ENCODE measurements at places on chromosomes 11 and 22.

DNA sequence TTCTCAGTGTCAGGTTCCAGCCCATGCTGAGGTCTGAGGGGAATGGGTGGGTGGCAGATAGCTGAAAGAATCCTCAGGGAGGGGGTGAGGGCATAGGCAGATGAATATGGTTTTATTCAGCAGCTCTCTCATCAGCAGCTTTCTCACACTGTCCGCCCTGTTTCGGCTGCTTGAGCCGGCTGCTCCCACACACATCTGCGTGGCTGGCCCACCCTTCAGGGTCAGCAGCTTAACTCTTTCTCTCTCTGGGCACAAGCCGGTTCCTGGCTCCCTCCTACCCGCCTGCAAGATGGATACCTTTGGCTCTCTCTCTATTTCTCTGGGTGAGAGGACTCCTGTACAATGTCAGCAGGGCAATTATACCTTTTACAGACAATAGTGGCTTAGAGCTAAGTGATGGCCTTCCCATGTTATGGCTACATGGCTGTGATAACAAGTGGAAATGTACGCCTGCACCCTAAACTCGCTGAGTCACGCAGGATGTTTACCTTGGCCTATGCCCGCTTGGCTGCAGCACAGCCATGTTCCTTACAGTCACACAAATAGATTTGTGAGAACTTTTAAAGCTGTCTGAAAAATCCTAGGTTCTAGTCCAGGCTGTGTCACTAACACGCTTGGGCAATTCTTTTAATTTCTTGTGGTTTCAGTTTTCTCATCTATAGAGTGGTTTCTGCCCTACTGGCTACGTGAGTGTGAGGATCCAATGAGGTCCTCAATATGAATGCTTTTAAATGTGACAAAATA is 4.1 kb downstream of the MMP20 start:
- no peak for DNase-seq

GRCh38 chr22:36330655-36331305 is 57.0 kb downstream of the MYH9 start:
- no peak for DNase-seq

- no peak for DNase-seq
Observed at GRCh38 chr11:32331098-32331497, 104.2 kb downstream of the WT1 start.

DNA sequence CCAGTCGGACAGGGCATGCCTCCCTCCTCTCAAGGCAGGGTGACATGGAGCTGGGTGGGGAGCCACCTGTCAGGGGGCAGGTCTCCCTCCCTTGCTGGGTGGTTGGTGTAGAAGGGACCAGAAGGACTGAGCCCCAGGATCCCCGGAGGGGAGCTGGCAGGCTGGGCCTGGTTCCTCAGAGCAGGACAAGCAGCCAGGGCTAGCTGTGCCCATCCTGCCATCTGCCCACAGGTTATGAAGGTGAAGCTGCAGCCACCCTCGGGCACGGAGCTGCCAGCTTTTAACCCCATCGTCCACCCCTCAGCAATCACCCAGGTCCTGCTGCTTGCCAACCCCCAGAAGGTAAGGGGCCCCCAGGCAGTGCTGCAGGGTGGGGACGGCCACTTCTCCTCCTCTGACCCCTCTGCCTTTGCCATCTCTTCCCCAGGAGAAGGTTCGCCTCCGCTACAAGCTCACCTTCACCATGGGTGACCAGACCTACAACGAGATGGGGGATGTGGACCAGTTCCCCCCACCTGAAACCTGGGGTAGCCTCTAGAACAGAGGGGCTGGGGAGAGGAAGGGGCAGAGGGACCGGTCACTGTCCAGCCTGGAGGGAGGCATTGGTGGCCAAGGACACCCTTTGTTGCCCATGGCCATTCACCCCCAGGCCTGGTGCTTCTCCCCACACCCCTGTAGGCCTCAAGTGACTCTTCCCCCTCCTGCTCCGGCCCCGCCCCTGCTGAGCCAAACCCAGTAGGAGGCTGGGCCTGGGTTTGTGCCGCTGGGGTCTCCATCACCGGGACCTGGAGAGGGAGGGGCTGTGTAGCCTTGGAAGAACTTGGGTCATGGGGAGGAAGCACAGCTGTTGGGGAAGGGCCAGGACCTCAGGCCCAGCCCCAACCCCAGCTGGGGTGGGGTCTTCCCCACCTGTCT is 7.0 kb upstream of the SH3BP1 start:
- no peak for DNase-seq

DNA sequence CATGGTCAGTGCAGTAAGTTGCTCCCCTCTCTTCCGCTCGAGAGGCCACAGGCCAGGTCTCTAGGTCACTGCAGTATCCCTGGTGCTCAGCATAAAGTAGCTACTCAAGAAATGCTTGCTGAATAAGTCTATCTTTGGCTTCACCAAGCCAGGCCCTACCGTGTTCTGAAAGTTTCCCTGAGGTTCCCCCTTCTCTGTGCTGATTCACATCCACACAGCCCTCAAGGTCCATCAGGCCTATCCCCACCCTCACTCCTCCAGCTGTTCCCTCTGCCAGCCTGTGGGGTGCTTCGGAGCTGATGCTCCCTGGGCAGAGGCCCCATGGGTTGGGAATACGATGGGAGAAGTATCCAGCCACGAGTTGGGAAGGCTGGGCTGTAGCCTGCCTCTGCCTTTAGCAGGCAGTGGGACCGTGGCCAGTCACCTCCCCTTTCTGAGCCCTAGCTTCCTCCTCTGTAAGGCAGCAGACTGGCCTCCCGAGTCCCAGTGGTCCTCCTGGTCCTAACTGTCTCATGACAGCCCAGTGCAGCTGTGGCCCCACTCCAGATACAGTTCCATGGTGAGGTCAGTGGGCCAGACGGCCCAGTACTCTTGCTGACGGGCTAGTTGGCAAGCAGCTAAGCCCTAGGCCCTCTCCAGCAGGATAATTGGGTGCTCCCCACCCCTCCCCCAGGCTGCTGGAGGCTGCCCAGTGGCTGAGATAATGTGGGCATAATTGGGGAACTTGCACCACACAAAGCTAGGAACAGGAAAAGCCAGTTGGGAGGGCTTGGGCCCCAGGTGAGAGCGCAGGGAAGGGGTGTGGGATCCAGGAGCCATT is 48.2 kb downstream of the NECTIN1 start:
- no peak for DNase-seq

DNA sequence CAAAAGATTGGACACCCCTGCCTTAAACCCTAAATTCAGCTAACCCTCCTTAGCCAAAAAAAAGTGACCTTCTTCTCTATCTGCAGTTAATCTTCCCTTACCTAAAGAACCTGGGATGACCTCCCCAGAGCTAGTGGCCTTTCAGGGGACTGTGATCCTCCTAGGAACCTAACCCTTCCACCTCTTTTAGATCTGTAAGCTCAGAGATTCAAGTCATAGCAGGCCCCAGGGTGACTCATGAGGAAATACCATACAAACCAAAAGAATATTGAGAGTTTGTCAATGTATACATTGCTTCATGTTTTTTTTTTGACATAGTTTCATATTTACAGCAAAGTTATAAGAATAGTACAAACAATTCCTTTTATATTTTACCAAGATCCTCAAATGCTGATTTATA is 38.3 kb upstream of the CXCR5 start:
- no peak for DNase-seq

- no peak for DNase-seq
Observed at GRCh38 chr11:77151804-77152509, 23.9 kb downstream of the MYO7A start.

GRCh38 chr11:24496736-24497725 is at the start of gene LUZP2:
TSS of gene LUZP2 (plus strand) at chr11:24497053.
- no peak for DNase-seq

- no peak for DNase-seq
Observed at GRCh38 chr11:9842923-9843322, 179.0 kb downstream of the SWAP70 start.

- DNase-seq: no peak
Observed at GRCh38 chr11:133904818-133905515, 51.8 kb downstream of the IGSF9B start.

DNA sequence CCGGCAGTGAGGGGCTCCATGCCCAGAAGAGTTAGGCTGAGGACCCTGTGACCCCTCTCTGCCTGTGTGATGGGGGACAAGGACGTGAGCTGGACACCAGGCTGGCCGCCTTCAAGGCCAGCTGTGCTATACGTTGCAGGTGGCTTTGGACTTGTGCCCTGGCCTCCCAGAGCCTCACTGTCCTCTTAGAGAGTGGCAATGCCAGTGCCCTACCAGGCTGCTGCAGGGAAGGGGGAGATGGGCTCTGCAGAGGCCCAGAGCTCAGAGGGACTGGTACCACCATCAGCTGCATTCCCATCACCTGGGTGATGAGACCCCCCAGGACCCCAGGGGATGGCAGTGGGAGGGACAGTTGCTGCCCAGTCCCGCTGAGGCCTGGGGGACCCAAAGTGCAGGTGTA is 90.4 kb upstream of the SHISAL1 start:
- DNase-seq: no peak

GRCh38 chr11:1618231-1618630 is 3.7 kb downstream of the KRTAP5-4 start:
- DNase-seq: no peak

- DNase-seq: no peak
Observed at GRCh38 chr11:62556875-62557631, 10.4 kb upstream of the AHNAK start.

GRCh38 chr11:66494458-66494857 is 14.2 kb downstream of the DPP3 start:
- DNase-seq: no peak

DNA sequence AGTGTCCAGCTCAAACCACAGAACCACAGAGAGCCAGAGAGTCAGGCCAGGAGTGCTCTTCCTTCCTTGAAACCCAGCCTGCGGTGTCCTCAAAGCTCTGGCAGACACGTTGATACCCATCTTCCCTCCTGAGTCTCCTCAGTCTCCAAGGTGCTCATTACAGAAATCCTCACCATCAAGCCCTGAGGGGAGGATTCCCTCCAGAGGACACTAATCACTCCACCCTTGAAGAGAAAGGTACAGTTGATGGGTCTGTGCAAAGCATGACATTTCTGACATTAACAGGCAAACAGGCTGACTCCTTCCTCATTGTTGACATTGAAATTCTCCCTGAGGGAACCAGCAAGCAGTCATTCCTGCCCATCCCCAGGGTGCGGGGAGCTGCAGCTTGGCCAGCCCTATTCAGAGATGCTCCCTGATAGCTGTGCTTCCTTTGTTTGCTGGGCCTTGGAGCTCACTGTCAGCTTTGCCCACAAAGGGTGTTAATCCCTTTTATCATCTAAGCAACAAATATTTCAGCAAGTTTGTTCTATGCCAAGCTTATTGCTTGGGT is 101.7 kb upstream of the CSNK2A3 start:
- DNase-seq: no peak

DNA sequence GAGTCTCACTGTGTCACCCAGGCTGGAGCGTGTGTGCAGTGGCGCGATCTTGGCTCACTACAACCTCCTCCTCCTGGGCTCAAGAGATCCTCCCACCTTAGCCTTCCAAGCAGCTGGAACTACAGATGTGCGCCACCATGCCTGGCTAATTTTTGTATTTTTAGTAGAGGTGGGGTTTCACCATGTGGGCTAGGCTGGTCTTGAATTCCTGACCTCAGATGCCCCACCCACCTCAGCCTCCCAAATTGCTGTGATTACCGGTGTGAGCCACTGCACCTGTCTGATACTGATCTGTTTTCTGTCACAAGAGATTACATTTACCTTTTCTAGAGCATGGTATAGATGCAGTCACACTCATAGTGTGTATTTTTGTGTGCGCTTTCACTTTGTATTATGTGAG is 11.6 kb downstream of the ATG13 start:
- DNase-seq: no peak

DNA sequence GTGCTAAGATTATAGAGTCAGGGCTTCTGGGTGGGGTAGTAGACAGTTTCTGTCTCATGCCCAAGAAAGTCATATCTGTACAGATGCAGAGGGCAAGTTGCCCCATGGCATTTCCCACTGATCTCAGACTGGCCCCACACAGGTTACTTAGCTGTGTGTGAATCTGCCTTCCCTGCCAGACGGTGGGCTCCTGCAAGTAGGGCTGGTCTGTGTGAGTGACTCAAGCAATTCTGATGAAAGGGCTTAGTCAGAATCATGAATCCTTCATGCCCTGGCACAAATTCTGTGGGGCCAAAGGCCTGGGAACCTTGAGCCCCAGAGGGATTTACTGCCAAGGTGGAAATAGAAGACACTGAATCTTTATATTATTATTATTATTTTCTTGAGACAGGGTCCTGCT is 30.4 kb downstream of the USH1C start:
- no peak for DNase-seq

DNA sequence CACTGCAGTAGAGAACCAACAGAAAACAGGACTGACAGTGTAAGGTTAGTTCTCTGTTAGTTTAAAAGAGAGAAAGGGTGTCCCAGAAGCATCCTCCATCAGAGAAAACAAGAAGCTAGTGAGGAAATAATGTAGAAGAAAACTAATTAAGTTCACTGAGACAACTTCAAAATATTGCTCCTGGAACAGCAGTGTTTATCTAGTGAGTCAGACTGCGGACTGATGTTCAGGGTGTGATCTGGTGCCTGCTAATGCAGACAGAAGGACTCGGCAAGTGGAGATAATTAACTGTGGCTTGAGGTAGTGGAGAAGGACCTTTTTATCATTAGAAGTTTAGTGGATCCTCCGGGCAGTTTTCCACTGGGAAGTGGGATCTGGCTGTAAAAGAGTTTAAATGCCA is 55.4 kb downstream of the CDON start:
- DNase-seq: no peak

DNA sequence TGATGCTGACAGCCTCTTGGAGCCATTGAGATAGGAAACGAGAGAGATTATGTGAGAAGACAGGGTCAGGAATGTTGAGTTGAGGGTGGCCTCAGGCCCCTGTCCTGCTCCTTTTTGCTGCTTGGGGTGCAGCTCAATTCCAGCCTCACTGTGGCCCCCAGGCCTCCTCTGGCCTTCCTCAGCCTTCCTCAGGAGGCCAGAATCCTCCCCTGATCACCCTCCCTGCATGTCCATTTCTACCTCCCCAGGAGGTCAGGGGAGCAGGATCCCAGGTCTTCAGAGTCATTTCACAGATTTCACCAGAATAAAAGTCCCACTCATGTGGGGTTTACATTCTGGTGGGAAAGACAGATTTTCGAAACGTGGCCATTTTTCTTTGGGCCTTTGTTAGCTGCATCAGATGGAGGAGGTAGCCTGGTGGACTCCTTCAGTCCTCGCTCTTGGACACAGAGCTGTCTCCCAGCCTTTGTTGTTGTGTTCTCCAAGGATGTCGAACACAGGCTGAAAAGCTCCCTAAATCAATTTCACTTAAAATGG is 2.2 kb upstream of the KCNQ1OT1 start:
- no peak for DNase-seq

DNA sequence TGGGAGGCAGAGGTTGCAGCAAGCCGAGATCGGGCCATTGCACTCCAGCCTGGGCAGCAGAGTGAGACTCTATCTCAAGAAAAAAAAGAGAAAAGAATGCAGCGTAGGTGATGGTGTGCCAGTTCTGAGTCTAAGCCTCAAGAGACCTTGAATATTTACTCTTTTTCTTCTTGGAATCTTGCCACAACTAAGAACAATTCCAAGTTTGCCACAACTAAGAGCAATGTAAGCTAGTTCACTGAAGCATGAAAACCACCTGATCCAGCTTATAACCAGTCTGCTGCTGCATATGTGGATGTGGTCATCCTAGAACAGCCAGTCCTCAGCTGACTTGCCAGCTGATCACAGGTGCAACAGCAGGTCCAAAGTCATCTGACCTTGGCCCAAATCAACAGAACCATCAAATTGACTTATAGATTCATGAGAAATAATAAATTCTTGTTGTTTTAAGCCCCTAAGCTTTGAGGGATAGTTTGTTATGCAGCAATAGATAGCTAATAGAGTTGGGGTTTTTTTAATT is 25.4 kb upstream of the SEZ6L start:
- DNase-seq: no peak

GRCh38 chr22:45953178-45953577 is 23.8 kb downstream of the WNT7B start:
- no peak for DNase-seq
